MV-4-11 (cell line): ENCODE measurements at places on chromosomes 3 and 15.

GRCh38 chr3:114428044-114428595 is 134.3 kb downstream of the TIGIT start:
- peak; percentile 34 for DNase-seq

GRCh38 chr15:76098685-76099084 is 38.9 kb downstream of the TMEM266 start:
- no peak for DNase-seq

- DNase-seq = no peak
Observed at GRCh38 chr3:62795978-62796657, 79.1 kb downstream of the CADPS start.

DNA sequence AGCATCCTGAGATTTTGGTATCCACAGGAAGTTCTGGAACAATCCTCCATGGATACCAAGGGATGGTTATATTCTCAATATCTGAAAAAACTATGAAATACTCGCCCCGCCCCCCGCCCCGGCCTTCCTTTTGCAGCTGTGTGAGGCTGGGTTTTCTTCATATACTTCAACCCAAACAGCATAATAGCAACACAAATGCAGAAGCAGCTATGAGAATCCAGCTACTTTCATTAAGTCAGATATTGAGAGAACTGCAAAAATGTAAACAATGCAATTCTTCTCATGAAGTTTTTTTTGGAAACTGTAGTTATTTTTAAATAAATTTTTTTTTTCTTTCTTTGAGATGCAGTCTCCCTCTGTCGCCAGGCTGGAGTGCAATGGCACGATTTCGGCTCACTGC is 10.9 kb upstream of the IDH2 start:
- DNase-seq = no peak

GRCh38 chr3:131704098-131704497 is 201.3 kb upstream of the MRPL3 start:
- DNase-seq = peak; percentile 1

- peak; percentile 53 for DNase-seq
Observed at GRCh38 chr3:112508860-112509259, 9.6 kb upstream of the BTLA start.

- DNase-seq = no peak
Observed at GRCh38 chr3:171135549-171135948, 109.0 kb upstream of the SLC2A2 start.

DNA sequence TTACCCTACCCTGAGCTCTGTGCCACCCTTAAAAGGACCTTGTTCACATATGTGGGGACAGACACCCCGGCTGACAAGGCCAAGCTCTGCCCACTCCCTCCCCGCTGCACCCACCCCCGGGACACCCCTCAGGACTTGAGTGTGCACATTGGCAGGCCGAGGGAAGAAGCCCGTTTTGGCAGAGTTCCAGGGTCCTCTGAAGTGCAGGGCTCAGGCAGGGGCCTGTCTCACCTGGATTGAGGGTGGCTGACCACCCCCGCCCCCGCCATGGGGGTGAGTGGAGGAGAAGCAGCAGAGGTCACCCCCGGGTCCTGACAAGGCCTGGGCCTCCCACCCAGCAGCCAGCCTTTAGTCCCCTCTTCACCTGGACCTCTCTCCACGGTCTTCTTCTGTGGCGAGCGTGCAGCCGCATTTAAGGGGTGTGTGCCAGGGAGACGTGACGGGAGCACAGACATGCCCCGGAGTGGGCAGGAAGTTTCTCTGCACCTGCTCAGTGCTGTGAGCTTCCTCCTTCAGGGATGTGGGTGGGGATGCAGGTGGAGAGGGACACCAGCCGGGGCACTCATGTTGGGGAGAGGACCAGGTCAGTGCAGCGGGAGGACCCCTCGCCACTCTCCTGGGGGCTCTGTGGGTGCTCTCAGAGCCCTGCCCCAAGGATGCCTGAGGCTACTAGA is 50.7 kb downstream of the LINGO1 start:
- no peak for DNase-seq

GRCh38 chr3:138137861-138138260 is 5.7 kb upstream of the A4GNT start:
- DNase-seq = peak; percentile 75

DNA sequence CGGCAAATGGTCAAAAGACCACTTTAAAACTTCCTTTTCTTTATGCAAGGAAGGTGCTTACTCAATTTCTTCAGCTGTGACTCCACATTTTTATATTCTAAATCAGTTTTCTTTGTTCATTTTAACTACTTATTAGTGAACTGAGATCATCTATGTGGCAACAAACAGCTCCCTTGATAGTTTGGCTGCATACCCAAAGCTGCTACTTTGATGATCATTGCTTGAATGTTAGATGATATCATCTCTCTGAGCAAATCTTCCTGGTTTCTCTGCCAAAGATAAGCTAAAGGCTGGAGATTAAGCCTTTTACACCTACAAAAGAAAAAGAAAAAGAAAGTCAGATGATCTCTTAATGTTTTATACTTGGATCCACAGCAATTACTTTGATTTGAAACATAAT is 95.5 kb downstream of the DPH6 start:
- DNase-seq = no peak

- DNase-seq = no peak
Observed at GRCh38 chr3:27679691-27680090, 42.4 kb downstream of the EOMES start.
